ENCODE measurements at places on chromosomes 4 and X. TPM values are rescaled to one million over a fixed set of nuclear protein-coding genes. Genes with fewer than 3 reads are reported as not detected.

- no peak for DNase-seq
Observed at GRCh38 chrX:38505583-38505982, 55.8 kb upstream of the TSPAN7 start.

DNA sequence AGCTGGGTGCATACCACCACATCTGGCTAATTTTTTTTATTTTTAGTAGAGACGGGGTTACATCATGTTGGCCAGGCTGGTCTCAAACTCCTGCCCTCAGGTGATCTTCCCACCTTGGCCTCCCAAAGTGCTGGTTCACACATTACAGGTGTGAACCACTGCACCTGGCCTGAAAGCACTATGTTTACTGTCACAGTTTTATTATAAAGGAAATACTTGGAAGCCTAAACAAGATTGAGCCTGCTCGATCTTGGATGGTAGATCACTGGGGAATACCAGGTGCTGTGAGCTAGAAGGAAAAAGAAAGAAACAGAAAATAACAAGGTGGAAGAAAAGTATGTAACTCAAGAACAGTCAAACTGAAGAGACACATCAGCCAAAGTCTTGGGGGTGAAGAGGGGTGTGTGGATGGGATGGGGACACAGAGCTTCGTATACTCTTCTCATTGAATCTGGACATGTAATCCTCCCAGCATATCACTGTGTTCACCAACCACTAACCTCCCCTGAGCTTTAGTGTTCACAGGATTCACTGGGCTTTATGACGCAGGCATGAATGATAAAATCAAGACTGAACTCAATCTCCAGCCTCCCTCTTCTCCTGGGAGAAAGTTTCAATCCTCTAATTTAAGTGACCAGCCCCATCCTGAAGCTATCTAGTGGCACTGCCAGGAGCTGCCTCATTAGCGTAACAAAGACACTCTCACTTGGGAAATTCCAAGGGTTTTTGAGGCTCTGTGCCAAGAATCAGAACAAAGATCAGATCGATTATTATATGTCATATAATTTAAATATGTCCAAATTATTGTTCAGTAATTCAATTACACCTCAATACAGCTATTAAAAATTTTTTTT, 40.9 kb downstream of the PDS5A start:
- peak; percentile 23 for DNase-seq

DNA sequence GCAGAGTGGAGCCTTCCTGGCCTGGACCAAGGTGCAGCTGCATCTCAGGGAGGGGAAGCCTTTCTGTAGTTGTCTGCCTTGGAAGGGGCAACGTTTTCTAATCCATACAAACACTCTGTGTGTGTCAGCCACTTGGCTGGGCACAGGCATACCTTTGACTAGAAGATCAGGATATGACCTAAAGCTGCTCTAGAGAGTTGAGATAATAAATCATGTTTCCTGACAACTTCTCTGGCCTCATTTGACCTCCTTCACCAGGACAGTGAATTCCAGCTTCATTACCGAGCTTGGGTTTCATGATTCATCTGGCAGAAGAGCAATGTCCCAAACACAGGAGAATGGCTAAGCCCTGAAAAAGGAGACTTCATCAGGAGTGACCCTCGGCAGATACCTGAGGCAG, 89.6 kb upstream of the KIT start:
- no peak for DNase-seq

Gene XK
- polyA plus RNA-seq = 0.17 TPM

DNA sequence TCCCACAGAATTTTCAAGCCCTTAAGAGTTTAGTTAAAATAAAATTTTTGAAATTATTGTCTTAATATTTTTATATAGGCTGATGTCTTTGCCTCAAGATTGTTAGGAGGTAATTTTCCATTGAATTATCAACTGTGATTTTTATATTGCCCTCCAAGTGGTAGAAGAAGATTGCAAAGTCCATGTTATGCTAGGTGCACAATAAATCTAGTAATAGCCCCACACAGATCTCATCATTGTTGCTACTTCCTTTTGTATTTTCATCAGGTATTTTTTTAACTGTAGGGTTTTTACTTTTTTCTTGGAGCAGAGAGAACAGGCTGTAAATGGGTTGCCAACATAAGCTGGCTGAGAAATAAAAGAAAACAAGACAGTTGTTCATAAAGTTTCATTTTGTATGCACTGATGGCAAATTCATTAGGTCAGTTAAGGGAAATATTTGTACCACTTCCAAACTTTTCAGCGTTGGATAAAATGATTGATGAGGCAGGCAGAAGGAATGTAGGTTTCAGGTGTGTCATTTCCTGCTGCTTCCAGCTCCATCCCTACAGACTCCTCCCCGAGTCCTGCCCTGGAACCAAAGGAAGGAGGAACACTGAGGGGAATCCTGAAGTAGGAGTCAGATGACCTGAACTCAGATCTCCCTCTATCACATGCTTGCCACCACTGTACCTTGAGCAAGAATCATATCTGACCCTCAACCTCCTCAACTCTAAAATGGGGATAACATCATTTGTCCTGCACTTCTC, 105.5 kb downstream of the PRRG1 start:
- DNase-seq = peak; percentile 45

- DNase-seq = no peak
Observed at GRCh38 chr4:76722838-76723237, 175.1 kb downstream of the SOWAHB start.

- DNase-seq = no peak
Observed at GRCh38 chr4:150199056-150199455, 120.8 kb downstream of the DCLK2 start.

DNA sequence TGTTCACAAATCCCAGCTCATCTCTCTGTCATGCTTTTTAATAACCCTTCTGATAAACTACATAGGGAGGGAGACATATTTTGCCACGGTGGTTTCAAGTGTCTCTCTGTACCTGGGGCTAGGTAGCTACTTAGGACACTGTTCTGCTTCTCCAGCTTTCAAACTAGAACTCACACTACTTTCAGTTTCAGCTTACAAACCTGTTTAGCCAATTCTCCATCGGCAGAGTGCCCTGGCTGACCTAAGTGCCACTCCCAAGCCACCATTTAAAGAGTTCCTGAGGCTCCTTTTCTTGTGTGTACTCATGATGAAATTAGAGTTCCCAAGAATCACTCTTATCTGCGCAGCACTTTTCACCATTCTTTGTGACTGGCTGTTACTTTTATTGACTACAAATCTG, 899.2 kb downstream of the FAT4 start:
- DNase-seq = no peak

- DNase-seq = no peak
Observed at GRCh38 chr4:150401083-150401687, 180.8 kb upstream of the MAB21L2 start.

DNA sequence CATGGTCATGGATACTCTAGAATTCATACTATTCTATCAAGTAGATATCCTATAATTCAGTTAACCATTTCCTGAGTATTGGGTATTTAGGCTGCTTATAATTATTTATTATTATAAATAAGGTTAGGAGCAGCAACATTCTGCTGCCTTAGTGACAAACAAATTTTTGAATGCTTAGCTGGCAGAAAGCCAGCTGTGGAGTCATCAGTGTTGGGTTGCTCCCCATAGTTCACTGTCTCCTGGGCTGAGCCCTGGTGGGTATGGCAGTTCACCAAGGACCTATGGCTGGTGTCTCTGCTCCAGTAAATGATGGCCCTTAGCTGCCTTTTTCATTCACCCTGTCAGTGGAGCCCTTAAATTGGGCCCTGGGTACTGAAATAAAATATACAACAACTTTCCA, 61.8 kb downstream of the SMARCA5 start:
- no peak for DNase-seq

- no peak for DNase-seq
Observed at GRCh38 chr4:78642934-78643333, 91.4 kb downstream of the ANXA3 start.

GRCh38 chrX:37922928-37923327, 75.6 kb upstream of the DYNLT3 start:
- no peak for DNase-seq

GRCh38 chrX:153863251-153863991, 22.6 kb downstream of the L1CAM start:
- DNase-seq = no peak

DNA sequence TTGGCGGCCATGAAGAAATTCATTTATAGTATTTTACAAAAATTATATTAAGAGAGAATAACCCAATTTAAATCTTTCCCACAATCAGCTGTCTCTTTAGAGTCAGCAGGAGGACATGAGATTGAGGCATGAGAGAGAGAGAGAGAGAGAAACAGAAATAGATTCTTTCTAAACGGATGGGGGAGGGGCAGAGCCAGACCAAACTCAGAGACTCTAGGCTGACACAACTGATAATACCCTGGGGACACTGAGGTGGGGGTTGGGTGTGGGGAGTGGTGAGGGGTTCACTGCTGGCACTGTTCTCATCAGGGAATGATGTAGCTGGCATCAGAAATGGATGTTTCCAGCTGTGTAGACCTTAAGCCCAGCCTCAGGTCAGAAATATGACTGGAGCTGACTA, 20.5 kb upstream of the HOPX start:
- no peak for DNase-seq

GRCh38 chr4:151670843-151671242, 90.0 kb downstream of the GATB start:
- DNase-seq = no peak

Gene ARSJ
- 13.8 TPM for polyA plus RNA-seq

Gene FRMD7
- polyA plus RNA-seq = 0.01 TPM

Measured in keratinocyte (primary cell).